ENCODE measurements at places on chromosomes 4 and X.

DNA sequence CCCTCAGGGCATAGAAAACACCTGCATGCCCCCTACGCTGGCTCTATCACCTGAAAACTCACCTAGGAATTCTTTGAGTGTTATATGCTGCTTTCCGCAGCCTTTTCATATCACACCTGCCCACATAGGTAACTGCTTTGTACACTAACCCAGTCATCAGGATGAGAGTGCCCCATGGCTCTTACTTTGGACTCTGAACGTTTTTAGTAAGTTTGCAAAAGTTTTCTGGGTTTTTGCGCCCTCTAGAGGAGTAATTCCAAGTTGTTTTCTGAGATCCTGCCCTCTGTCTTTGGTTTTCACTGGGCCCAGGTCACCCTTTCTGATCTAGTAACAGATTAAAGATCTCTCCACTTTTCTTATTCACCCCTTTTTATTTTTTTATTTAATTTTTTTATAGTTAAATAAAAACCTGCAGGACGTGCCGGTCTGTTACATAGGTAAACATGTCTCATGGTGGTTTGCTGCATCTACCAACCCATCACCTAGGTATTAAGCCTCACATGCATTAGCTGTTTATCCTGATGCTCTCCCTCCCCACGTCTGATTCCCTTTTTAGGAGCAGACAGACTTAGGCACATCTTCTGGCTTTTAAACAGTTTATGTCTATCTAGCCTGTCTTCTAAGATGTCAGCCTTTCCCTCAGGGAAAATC lies 139.2 kb downstream of the NWD2 start:
- no peak for DNase-seq

GRCh38 chrX:155023907-155024833 lies 1.6 kb upstream of the F8 start:
- no peak for DNase-seq

DNA sequence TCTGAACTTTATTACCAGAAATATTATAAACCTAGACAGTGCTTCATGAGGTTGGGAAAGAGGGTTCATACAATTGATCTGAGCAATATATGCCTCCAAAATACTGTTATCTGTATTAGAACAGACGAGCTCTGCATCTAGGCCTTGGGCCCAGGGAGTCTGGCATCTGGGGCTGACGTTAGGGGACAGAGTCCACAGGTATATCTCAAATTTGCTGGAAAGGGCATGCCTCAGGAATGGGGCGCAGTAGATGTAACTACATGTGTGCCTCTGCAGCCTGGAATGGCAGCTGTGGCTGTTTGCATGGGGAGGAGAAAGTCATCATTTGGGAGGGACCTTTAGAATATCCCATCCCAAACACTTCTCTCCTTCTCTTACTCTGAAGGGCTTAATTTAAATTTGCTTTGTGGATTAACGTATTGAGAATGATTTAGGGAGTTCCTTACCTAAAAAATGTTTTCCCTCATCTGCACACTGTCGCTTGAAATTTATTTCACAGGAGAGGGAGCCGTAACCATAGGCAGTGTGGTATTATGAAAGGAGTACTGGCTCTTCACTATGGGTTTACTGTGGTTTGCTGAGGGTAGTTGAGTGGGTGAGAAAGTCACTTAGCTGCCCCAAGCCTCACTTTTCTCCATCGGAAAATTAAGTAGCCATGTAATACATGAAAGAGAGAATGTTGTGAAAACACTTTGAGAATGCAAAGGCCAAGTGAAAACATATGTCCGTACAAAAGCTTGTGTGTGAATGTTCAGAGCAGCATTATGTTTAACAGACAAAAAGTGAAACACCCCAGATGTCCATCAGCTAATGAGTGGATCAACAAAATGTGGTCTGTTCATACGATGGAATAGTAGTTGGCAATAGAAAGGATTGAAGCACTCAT lies 5.9 kb downstream of the ADD1 start:
- DNase-seq: no peak

DNA sequence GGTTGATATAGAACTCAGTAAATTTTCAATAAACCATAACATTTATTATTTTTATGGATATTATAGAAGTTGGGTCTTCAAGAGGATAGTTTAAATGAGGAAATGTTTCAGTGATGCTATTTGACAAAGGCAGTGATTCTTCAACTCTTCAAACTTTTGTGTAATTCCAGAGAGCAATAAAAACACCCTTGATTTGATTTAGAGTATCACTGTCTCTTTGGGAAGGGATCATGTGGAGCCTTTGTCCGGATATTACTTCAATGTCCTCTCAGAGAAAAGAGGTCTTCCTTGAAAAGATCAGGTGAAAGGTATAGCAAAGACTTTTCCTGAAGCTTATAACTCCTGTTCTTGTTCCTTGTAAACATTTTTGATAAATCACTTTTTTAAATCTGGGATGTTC lies 23.3 kb downstream of the GLRA3 start:
- no peak for DNase-seq
